ENCODE measurements at places on chromosomes 11 and 22.

DNA sequence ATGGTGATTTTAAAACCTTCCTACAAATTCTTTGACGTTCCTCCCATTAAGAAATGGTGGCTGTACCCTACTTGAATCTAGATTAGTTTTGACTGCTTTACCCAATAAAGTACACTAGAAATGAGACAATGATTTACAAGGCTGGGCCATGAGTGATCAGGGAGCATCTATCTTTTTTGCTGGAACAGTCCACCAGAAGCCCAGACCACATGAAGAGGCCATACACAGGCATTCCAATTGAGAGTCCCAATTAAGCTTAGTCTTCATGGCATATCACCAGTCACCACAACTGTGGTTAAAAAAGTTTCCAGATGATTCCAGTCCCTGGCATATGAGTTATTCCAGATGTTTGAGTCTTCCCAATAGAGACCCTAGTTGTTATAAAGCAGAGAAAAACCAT, 39.5 kb downstream of the FAM76B start:
- DNase-seq, result no peak

DNA sequence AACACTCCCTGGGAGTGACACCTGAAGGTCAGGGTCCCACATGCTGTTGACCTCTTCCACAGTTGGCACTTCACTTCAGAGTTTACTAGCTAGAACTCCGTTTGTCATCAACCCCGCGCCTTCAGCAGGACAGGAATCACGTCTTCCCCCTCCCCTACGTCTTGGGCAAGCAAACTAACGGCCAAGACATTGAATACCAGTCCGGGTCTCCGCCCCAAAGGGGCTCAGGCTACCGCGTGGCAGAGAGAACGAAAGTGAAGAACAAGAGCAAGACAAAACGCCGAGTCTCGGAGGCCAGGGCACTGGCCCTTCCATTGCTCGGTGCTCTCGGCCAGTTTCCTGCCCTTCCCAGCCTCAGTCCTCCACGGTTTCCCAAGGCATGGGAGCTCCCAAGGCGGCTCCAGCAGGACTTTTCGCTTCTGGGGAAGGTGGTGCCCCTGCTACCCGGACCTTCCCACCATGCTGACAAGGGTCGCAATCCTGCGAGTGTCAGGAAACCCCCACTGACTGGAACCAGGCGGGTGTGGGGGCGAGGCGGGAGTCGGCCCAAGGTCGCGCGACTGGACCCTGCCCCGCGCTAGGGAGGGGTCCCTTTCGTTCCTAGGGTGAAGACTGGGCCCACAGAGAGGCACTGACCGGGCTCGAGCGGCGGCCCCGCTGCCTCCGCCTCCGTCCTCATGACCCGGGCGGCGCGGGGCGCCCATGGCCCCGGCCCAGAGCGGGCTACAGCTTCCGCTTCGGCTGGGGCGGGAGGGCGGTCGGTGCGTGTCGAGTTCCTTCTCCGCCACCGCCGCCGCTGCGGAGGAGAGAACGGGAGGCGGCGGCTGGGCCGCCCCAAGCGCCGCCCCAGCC, at the start of gene GUCD1:
Gene GUCD1, minus strand, starts transcription at position 826 of the 852 bp plus-strand sequence. Its CDS starts 147 bp downstream, at position 679.
- DNase-seq, result peak; percentile 11

GRCh38 chr11:33158596-33159275, 2.5 kb downstream of the CSTF3 start:
- no peak for DNase-seq

DNA sequence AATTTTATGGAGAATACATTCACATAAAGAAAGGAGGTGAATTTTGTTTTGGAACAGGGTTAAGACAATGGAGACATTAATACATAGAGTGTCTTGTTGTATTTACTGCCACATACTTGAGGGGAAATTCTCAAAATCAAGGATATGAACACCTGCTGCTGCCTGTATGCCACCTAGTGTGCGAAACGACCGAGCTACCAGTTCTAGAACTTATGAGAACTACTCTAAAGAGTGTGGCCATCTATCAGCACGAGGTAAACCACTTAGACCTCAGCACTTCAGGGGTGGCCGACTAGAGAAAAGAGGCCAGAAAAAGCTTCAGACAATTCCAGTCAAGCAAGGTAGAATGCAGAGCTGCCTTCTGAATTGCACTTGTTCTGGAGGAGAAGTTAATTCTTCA, 1.5 kb upstream of the AGBL2 start:
- no peak for DNase-seq

GRCh38 chr11:2214527-2215229, 43.1 kb upstream of the TH start:
- no peak for DNase-seq

DNA sequence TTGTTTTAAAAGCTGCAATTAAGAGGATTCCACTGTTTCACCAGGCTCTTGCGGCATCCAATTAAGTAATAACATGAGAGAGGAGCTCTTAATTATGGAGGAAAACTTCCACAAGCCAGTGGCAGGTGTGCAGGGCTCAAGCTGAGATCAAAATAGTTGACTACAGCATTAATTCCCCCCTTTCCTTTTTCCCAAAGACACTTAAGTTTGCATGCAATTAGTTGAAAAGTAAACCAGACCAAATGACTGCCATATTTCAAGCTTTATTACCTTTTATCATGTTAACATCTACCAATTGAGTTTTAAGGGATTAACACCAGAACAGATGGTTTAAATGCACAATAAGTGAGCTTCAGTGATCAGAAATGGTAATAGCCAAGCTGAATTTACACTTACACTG, 32.1 kb downstream of the FAM168A start:
- no peak for DNase-seq

- DNase-seq, result no peak
These were observed 20.8 kb downstream of the KRTAP5-6 start for GRCh38 chr11:1717745-1718144.

DNA sequence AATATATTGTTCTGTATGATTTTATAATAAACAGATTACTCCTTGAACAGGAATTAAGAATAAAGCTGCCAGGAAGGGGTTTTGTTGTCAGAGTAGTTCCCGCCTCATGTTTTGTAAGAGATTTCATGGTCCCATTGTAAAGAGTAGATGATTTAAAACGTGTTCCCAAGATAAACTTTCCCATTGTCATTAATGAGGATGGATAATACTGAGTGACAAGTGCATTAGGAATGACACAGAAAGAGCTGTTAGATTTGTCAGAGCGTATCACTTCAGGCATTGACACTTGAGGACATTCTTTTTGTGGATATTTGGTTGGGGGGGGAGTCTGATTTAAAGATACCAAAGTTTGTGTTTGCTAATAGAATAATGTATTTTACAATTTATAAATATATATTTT, 147.0 kb downstream of the PAX6 start:
- no peak for DNase-seq

- DNase-seq, result no peak
These were observed 1060.1 kb downstream of the NTM start for GRCh38 chr11:132430429-132431062.

DNA sequence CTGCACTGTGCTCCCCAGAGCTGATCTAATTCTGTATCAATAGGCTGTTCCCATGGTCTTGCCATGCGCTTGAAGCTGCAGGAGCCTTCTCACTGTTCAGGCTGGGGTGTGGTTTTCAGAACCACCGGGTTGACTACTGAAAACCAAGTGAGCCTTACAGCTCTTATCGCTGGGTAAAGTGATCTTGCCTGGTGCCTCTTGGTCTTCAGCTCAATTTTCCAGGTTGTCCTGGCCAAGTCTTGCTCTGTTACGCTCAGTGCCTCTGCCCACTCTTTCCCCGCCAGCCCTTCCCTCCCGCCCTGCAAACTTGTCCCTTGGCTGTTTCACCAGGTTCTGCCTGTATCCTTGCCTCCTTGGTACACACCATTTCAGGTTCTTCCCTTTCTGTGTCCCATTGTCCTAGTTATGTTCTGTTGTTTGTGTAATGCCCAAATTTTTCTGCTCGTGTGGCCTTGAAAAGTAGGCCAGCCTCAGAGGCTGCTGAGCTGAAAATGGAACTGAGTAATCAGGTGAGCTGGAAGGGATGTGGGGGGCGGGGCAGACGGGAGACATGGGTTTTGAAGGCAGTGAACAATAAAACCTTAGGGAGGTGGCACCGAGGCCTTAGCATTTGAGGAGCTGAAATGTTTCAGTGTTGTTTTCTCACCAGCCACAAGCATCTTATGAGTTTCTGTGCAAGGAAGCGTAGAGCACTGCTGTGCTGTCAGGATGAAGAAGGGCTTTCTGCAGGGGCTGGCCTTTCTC, 11.2 kb downstream of the PEX26 start:
- DNase-seq, result no peak

DNA sequence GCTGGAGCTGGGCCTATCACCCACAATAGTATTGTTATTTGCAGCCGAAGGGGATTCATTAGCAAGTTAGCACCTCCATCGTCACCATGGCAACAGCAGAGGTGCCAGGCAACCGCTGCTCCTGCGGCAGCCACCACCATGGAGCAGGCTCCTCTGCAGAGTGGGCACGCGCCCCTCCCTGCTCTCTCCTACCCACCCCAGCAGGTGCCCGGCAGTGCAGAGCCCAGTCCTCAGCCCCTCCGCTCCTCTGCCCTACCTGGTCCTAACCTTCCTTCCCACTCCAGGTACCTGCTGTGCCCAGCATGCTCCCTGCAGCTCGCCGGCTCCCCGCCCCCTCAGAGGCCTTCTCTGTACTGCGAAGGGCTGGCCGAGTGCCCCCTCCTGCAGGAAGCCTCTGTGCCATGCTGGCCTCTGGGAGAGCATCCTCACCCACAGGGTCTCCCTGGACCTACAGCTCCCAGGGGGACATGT, 3.6 kb downstream of the DUSP8 start:
- DNase-seq, result no peak

DNA sequence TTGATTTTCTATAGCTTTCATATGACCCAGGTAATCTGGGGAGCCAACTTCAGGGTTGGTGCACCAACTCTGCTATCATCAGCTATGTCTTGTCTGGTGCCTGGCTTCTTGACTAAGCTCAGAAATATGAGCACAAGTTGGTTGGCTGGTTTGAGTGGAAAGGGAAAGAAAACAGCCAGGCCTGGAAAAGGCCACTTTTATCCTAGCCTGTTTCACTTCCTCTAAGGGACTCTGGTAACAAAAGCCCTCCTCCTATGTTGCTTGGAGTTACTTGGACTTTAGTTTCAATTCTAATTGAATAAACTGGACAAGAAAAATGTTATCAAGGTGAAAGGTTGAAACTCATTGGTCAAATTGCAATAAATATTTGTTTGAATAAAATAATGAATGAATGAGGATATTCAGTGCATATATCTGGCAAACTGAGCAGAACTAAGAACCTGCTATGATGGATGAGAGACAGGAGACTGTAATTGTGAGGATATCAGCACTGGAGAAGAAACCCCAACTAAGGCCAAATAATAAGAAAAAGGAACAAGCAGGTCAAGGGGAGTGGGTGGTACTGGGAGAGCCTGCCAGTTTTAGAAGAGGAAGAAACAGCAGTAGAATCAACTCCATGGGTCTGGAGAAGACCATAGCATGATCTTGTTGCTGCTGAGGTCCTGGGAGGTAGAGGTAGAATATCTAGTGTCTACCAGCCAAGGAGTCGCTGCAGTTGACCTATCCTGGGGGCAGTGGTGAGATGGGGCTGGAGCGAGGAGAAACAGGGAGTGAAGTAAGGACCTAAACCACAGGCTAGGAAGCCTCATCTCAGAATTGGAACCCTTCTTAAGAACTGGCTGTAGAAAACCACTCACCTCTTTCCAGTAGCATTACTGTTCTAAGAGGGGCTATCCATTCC, 8.2 kb downstream of the ROBO4 start:
- no peak for DNase-seq

DNA sequence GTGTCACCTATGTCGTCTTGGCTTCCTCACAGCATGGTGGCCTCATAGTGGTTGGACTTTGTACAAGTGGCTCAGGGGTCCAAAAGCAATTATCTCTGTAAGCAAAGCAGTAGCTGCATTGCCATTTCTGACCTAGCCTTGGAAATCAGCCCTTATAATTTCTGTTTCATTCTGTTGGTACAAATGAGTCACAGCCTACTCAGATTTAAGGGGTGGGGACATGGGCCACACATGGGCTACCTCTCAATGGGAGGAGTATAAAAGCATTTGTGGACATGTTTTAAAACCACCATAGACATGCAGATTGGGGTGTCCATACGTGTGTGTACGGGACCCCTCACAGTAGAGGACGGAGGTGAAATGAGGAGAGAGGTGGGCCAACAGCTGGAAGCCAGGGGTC, 41.6 kb downstream of the CHRDL2 start:
- no peak for DNase-seq

DNA sequence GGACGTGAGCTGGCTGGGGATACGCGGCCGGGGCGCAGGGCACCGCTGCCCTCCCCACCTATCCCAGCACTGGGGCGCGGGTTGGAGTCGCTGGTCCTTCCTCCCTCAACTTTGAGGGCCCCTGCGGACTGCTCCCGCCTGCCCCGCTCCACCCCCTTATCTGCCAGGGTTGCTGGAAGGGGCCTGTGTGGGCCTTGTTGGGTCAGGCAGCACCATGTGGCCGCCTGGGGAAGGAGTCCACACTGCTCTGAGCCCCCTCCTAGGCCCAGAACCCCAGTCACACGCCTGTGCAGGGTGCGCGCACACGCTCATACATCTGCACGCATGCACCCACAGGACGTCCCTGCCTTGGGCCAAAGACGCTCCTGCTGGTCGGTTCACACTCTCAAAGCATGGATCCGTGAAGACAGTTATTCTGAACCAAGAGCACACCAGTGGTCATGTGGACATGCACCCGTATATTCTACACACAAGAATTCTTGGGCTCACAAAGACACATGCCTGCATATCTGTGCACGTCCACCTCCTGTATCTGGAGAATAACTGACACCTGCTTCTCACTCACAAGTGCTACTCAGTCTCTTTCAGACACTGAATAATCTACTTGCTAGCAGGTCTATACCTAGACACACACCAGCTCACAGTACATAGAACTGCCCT, 710 bp downstream of the TUB start:
- no peak for DNase-seq

GRCh38 chr11:704228-704674, 1.8 kb upstream of the EPS8L2 start:
- no peak for DNase-seq

DNA sequence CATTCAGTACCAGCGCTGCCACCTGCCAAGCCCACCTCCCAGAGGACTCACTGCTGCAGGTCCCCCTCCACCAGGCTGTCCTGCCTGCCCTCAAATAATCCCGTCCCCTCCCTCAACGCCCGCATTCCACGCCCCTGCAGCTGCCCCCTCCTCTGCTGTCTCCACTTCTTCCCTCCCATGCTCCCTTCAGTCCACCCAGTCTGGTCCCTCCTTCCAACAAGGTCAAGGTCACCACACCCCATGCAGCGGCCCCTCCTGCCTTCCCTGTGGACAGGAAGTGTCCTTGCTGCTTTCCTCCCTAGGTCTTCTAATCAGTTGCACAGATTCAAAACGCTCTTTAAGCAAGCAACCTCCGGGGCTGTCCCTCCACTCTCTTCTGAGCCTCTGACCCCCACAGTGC, 12.1 kb downstream of the MACROD1 start:
- DNase-seq, result no peak

Data from activated CD4-positive, alpha-beta T cell treated with anti-CD3 and anti-CD28 coated beads, Interleukin-2, amount 50 U/mL, for 24 hours (primary cell).